ENCODE measurements at places on chromosomes 12 and 14.

DNA sequence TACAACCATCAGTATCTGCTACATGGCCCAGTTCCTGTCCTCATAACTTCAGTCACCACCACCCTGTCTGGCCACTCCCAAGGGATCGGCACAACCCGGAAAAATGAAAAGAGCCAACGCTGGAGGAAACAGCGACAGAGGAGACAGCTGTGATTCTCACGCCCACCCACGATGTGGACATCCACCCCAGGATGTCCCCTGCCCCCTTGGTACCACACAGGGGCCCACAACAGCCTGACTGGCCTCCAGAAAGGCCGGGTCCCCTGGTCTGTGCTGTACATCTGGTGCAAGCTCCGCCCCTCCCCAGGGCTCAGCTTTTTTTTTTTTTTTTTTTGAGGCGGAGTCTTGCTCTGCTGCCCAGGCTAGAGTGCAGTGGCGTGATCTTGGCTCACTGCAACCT lies 12.5 kb downstream of the RPS6KL1 start:
- DNase-seq = no peak

GRCh38 chr14:87691042-87691881 lies 301.7 kb downstream of the GALC start:
- no peak for DNase-seq

DNA sequence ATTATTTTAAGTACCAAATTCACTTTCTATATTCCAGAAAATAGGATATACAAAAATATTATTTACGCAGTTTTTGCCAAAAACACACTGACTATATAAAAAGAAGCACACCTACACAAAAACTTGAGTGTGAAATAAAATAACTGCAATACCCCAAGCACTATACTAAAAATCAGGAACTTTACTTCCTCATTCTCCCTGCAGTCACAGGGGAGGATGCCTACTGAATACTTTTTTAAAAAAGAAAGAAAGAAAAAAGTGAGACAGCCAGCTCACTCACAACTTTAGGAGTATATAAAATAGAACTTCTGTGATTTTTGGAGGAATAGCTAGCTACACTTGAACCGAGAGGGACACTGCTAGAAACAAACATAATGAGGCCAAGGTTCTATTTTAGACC lies 12.2 kb downstream of the RPS6KA5 start:
- no peak for DNase-seq

DNA sequence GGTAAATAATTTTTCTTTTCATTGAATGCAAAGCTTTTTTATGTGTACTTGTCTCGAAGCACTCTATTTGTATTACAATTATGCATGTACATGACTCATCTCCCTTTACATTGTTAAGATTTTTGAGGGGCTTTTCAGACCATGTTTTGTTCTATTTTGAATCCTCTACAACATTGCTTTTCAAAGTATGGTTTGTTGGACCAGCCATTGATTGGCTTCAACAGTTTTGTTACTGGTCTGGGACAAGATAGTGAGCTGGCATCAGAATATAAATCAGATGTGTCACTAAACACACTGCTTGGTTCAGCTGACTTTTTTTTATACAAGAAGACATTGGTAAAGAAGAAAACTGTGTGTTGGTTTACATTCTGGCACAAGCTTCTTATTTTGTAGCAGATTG lies 122.3 kb downstream of the MON2 start:
- DNase-seq = no peak

GRCh38 chr12:94208622-94208966 lies 60.2 kb downstream of the PLXNC1 start:
- DNase-seq = no peak

GRCh38 chr12:12087693-12088034 lies 16.9 kb downstream of the BCL2L14 start:
- no peak for DNase-seq

- no peak for DNase-seq
Observed at GRCh38 chr14:73645248-73645610, 443 bp downstream of the DNAL1 start.
